ENCODE measurements at places on chromosomes 3 and 15.

GRCh38 chr15:89442671-89443307 lies 53.6 kb downstream of the RHCG start:
- DNase-seq = peak; percentile 20

- DNase-seq = no peak
Observed at GRCh38 chr15:85748176-85748575, 46.5 kb downstream of the KLHL25 start.

GRCh38 chr3:42036483-42036823 lies 54.7 kb upstream of the TRAK1 start:
- DNase-seq = peak; percentile 84

- no peak for DNase-seq
Observed at GRCh38 chr3:194875581-194876402, 190.1 kb downstream of the FAM43A start.

GRCh38 chr3:45861043-45861719 lies 19.3 kb upstream of the LZTFL1 start:
- no peak for DNase-seq

- no peak for DNase-seq
Observed at GRCh38 chr3:10463533-10464434, 41.6 kb downstream of the ATP2B2 start.

- DNase-seq = peak; percentile 29
Observed at GRCh38 chr3:31275038-31275572, 257.6 kb upstream of the STT3B start.

GRCh38 chr3:63949005-63949404 lies 36.8 kb upstream of the SCAANT1 start:
- DNase-seq = no peak

DNA sequence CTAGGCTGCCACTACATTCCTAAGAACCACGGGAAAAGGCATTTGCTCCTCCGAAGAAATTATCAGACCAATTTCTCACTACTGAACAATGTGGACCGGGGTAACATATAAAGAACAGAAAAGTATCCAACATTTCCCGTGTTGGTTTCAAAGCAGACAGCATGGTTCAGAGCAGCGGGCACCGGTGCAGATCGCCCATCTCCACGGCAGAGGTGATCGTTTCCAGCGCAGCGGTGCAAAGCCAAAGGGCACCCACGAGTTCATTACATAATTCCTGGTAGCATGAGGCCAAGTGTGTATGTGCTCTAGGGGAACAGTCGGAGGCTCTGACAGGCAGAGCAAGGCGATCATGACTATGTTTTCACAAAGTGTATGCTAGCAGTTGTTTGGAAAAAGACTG lies 13.2 kb downstream of the GRK7 start:
- no peak for DNase-seq

- DNase-seq = no peak
Observed at GRCh38 chr3:74787011-74787410, 172.6 kb upstream of the CNTN3 start.

DNA sequence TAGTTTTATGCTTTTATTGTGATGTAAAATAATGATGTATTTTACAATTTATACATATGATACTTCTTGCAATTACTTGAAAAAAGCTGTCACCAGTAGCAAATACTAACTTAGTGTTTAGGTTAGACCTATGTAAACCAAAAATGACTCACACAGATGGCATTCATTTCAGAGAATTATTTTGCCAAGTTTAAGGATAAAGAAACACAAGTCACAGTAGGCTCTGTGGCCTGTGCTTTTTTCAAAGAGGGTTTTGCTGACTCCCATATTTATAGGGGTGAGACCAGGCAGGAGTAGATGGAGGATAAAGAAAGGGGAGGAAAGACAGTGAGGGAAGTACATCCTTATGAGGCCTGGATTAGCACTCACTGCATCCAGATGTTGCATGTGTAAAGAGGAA lies 356.6 kb upstream of the NPAP1 start:
- DNase-seq = no peak

GRCh38 chr15:56919609-56920366 lies 1.3 kb downstream of the TCF12 start:
- DNase-seq = peak; percentile 23

DNA sequence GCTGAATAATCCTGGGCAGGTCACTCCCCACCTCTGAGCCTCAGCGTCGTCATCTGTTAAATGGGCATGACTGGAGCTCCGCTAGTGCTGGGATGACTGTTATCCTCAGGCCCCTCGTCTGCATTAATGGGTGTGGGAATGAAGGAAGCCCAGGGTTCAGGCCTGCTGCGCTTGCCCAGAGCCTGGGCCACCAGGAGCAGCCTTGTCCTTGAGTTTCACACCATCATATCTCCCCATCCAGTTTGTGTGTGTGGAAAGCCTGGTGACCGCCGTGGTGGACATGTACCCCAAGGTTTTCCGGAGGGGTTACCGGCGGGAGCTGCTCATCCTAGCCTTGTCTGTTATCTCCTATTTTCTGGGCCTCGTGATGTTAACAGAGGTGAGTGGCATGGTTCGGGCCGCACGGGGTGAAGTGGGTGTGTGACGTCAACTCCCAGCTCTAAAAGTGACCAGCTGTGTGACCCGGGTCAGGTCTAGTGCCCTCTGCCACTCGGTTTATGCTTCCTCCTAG lies 63.5 kb upstream of the SLC6A1 start:
- DNase-seq = no peak

DNA sequence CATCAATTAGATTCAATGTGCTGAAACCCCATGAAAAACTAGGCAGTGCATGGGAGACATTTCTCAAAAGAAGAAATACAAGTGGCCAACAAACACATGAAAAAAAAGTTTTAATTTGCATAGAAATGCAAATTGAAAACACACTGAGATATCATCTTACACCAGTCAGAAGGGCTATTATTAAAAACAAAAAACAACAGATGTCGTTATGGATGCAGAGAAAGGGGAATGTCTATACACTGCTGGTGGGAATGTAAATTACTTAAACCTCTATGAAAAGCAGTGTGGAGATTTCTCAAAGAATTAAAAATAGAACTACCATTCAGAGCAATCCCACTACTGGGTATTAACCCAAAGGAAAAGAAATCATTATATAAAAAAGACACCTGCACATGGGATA lies 98.7 kb downstream of the CCNL1 start:
- no peak for DNase-seq

GRCh38 chr3:190070622-190071347 lies 49.9 kb downstream of the P3H2 start:
- no peak for DNase-seq

DNA sequence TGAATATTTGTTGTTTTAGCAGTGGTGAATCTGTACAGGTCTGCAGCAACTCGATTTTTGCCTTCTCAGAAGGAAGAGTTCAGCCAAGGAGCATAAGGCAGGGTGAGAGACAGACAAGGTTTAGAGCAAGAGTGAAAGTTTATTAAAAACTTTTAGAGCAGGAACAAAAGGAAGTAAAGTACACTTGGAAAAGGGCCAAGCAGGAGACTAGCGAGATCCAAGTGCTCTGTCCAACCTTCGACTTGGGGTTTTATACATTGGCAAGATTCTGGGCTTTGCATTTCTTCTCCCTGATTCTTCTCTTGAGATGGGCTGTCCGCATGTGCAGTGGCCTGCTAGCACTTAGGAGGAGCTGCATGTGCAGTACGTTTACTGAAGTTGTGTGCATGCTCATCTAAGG lies 46.7 kb upstream of the AADACL2 start:
- no peak for DNase-seq

DNA sequence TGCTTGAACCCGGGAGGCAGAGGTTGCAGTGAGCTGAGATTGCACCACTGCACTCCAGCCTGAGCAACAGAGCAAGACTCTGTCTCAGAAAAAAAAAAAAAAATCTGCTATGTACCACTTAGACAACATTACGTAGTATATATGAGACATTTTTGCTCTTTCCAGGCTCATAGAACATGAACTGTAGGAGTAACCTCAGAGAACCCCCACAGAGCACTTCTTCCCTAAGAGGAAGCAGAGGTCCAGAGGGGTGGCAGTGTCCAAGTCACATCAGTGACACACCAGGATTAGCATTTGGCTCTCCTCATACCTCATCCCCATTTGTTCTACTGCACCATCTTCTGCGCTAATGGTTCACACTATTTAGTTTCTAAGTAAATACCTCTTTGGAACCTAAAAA lies 33.7 kb downstream of the ARRDC4 start:
- DNase-seq = no peak

DNA sequence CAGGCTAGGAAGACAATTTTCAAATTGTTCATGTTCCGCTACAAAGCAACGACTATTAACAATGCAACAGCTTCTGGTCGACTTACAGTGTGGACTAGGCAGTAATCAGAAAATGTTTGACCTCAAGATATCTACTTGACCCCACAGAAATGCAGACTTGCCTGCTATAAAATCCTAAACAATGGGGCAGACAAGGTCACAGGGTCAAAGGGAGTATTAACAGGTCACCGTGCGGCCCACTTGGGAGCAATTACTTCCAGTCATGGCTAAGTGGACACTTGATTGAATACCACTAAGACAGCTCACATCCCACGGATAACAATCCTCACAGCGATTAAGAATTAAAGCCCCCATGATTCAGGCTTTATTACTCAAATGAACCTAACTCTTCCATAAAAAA lies 58.9 kb downstream of the FOXP1 start:
- no peak for DNase-seq

DNA sequence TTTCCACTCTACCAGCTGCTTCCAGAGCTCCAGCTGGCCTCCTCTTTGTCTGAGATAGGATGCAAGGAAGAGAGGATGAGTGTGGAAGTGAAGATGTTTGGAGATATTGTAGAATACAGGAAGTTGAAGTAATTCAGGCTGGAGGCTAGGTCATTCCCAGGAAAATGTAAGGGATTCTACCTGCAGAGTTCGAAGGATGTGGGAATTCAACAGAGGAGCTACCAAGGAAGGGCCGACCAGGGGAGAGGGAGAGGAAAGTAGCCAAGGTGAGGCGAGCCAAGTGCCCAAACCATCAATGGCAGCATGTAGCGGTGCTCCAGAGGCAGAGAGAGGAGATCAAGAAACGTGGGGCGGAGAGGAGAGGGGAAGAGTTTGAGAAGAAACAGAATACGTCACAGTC lies 49.0 kb upstream of the EPHB3 start:
- DNase-seq = no peak

DNA sequence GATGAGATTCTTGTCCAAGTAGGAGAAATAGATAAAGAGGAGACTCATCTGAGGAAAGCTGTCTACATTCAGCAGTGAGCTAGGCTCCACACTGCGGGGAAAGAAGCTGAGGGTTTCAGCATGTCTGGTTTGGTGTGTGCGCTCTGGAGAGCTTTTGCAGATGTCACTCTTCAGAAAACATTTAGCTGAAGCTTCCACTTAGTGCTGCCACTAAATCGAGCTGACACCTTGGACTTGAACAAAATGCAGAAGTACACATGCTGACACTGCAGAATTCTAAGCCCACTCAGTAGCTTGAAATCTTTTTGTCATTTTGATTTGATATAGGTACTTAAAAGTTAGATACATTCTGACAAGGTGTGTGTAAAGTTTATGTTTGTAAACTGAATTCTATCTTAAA lies 32.3 kb upstream of the CRTC3 start:
- no peak for DNase-seq

DNA sequence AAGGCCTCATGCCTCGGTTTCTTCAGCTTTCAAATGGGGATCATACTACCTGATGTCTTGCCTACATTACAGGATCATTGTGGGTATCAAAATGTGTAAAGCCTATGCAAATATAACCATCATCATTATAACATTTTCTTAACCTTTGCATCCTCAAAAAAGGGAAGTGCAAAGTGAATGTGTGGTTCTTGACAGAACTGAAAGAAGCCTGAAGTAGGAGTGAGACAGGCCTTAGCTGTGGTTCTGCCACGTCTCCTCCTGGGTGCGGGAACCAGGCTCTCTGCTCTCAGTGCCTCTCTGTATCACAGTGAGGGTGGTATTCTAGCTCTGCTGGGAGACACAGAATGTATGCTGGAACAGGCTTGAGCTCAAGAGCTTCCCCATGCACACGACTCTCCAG lies 316.9 kb upstream of the ICE2 start:
- no peak for DNase-seq

DNA sequence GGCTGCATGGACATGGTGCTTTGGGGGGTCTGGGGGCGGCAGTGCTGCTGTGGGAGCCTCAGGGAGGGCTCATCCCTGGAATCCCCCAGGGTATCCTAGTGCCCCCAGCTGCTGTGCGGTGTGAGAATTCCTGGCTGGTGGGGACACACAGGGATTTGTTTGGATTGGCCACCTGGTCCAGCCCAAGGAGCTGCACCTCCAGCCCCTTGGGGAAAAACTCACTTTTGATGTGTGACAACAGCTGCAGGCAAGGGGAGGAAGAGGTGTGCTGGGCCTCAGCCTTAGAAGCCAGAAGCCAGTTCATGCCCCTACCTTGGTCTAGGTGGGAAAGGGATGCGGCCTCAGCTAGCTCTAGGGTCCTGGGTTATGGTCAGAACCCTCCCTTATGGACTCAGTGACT lies 8.4 kb upstream of the COMMD4 start:
- no peak for DNase-seq

DNA sequence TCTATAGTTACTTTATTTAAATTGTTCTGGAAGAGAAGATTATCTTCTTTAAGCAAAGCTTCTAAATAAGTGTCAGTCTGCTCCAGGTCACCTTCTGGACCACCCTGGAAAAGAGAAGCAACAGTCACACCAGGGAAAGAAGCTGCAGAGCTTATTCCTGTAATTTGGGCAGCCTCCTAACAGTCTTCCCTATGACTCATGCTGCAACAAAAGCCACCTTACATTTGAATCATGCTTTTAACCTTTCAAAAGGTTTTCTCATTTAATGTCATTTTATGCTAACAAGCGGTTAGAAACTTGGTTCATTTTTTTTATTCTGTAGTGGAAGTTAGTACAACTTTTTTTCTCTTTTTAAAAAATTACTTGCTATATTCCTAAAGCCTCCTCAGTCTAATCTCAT lies 5.3 kb upstream of the GUCA1C start:
- peak; percentile 6 for DNase-seq

DNA sequence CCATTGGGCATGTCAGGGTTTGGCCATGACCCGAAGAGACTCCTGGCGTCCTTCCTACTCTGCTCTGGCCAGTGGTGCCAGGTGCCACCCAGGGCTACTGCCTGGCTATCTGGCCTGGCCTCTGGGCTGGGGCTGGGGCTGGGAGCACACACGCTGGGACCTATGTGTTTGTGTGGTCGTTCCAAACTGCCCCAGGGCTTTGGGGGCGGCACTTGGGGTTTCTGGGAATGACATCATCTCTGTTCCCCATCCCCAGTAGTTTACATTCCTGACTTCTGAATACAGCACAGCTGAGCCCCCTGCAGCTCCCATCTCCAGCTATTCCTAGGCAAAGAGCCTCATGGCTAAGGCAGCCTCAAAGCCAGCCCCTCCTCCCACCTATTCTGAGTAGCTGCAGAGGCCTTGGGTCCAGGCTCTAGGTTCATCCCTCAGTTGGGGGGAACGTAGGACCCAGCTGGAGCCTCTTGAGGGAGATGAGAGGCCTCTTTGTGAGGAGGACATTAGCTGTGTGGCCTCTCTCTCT lies 24.3 kb downstream of the PLEKHO2 start:
- DNase-seq = peak; percentile 93

Data from A172 (cell line).